ENCODE measurements at places on chromosomes 2 and 18. TPM values are rescaled to one million over a fixed set of nuclear protein-coding genes. Genes with fewer than 3 reads are reported as not detected.

Gene ACADL
- 13.8 TPM for total RNA-seq

Gene GPR75
- 12.1 TPM for total RNA-seq

Gene MARCO
- 26.3 TPM for total RNA-seq

Gene DTNA
- total RNA-seq = 60.5 TPM

Gene CNRIP1
- 51.4 TPM for total RNA-seq

Gene HRH4
- not detected for total RNA-seq

Gene GPR155
- 8.0 TPM for total RNA-seq

Gene SERPINB11
- total RNA-seq = not detected

Gene ZBTB7C
- 13.2 TPM for total RNA-seq

Gene OR6B3
- total RNA-seq = not detected

Gene NXPH2
- total RNA-seq = 2.1 TPM

Gene UGT1A8
- not detected for total RNA-seq

Gene ZSCAN30
- total RNA-seq = 13.5 TPM

Gene FN1
- total RNA-seq = 187 TPM

Gene TCF23
- total RNA-seq = not detected

Gene CDK15
- 1.5 TPM for total RNA-seq

Gene NDC80
- total RNA-seq = not detected

Gene EFEMP1
- 225 TPM for total RNA-seq

Gene DUSP2
- 199 TPM for total RNA-seq

Gene AQP12B
- not detected for total RNA-seq

Gene KCMF1
- 71.9 TPM for total RNA-seq

Gene ACKR3
- 76.3 TPM for total RNA-seq

Gene INO80D
- total RNA-seq = 22.0 TPM

Gene FAM237A
- not detected for total RNA-seq

Gene ARHGAP28
- 12.1 TPM for total RNA-seq

Gene COX5B
- total RNA-seq = 415 TPM

Gene TTC39C
- 24.7 TPM for total RNA-seq

Gene MYO5B
- 6.2 TPM for total RNA-seq

Gene PGAP1
- 87.5 TPM for total RNA-seq

Gene GNLY
- total RNA-seq = 5.5 TPM

Gene SSB
- total RNA-seq = 246 TPM

Gene CPO
- 0.48 TPM for total RNA-seq

Gene SNED1
- 18.0 TPM for total RNA-seq

Gene CTAGE1
- total RNA-seq = not detected

Gene SLC9A4
- total RNA-seq = not detected

Gene ZSWIM2
- total RNA-seq = 0.37 TPM

Gene DHX57
- total RNA-seq = 13.6 TPM

Gene YES1
- 149 TPM for total RNA-seq

Gene LIMS2
- 24.3 TPM for total RNA-seq

Gene IL1B
- 2.6 TPM for total RNA-seq

Gene AMER3
- total RNA-seq = not detected

Gene OXER1
- total RNA-seq = 0.65 TPM

Gene HNMT
- total RNA-seq = 69.4 TPM

Gene C2orf81
- total RNA-seq = 1.4 TPM

Gene PRSS56
- total RNA-seq = not detected

Gene ANKRD30B
- total RNA-seq = not detected

Gene EGR4
- not detected for total RNA-seq

Gene CLEC4F
- total RNA-seq = not detected

Gene ARL4C
- 32.2 TPM for total RNA-seq

Gene UPP2
- not detected for total RNA-seq

Gene ERCC3
- 32.8 TPM for total RNA-seq

Gene GKN1
- total RNA-seq = not detected

Gene EMX1
- total RNA-seq = 4.0 TPM

Gene SNORC
- 0.56 TPM for total RNA-seq

Gene MATN3
- 1.2 TPM for total RNA-seq

Gene CHRND
- total RNA-seq = not detected

Gene NTSR2
- total RNA-seq = not detected

Gene ZAP70
- total RNA-seq = 9.6 TPM

Gene IL1F10
- total RNA-seq = not detected

Gene RAB6C
- not detected for total RNA-seq
